ENCODE measurements at places on chromosomes 1 and 21.

GRCh38 chr1:60563777-60564535 is 490.4 kb upstream of the C1orf87 start:
- DNase-seq, result no peak

DNA sequence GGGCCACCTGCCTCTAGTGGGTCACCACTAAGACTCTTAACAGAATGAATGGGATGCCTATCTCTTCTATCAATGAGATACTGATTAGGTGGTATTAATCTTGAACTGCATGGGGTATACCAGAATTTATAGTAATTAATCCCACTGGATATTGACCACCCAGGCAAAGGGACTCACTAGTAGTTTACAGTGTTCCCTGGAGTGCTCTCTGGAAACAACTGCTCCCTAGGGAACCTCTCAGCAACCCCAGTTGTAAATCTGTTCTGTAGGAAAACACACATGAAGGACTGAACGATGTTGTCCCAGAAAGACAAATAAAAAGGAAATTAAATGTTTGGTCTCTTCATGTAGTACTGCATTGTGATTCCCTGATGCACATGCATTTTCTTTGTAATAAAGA is 430.5 kb downstream of the HLX start:
- no peak for DNase-seq

- DNase-seq, result no peak
Observed at GRCh38 chr1:61213245-61214011, 131.1 kb downstream of the NFIA start.

- DNase-seq, result no peak
Observed at GRCh38 chr1:85894651-85895050, 186.4 kb upstream of the ZNHIT6 start.

- DNase-seq, result no peak
Observed at GRCh38 chr1:191984856-191985255, 173.4 kb upstream of the RGS18 start.

DNA sequence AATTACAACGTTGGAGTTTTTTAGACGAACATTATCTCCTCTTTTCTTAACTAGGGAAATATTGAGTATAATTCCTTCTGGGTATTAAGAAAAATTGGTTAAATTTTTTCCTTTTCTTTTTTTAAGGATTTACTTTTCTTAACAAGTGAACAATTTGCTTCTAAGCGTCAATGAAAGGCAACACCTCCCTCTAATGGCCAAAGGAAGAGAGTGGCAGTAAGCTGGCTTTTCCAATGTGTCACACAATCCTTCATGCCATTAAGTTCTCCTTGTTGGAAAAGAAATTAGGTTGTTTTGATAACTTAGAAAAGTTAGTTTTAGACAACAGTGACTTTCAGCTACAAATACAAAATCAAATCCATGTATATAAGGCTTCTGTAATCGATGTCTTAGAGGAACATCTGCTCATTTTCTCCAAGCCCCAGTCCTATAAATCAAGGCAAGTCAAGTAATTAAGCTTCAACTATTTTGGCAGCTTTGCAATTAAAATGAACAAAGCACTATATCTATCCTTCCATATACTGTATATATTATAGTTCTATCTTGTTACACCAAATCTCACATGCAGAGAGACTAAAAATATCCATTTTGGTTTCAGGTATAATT is 62.8 kb downstream of the EDEM3 start:
- no peak for DNase-seq

GRCh38 chr1:14363707-14364413 is 234.6 kb upstream of the KAZN start:
- no peak for DNase-seq

DNA sequence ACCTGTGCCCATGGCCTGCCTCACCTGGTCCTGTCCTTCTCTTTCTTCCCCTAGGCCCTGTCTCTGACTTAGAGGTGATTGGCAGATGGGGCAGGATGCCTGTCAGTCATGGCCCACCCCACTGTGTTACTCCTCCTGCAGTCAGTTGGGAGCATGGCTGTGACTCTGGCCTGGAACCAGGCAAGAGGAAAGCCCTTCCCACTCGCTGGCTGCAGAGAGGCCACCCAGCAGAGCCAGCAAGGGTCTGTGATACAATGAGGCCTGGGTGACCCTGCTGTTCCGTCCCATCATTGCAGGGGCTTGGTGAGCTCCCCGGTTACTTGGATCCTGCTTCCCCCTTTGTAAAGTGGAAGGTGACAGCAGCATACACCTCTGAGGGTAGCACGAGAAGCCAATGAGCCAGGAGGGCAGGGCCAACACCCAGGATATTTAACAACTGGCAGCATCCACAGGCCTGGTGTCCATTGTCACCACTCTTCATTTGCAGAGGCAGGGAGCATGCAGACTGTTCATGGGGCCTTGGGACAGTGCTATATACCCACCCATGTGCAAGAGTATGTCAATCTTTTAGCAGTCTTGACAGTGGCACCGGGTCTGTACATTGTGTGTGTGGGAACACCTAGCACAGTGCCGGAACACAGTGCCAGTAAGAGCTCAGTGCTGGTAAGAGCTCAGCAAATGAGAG is 191.0 kb upstream of the C1orf174 start:
- DNase-seq, result no peak

DNA sequence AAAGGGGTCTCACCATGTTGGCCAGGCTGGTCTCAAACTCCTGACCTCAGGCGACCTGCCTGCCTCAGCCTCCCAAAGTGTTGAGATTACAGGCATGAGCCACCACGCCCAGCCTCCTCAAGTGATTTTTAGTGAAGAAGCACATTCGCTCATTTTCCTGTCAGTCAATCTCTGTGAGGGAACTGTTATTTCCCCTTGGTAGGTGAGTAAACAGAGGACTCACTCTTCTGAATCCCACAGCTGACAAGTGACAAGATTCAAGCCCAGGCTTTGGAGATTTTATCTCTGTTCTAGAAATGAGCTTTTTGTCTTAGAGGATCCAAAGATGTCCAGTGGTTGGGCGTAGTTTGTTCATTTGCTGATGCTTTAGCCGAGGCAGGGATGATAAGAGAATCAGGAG is 43.9 kb upstream of the TACSTD2 start:
- no peak for DNase-seq

GRCh38 chr1:213429642-213430041 is 378.6 kb downstream of the RPS6KC1 start:
- DNase-seq, result no peak

- DNase-seq, result no peak
Observed at GRCh38 chr1:165047994-165048393, 308.5 kb downstream of the LMX1A start.

DNA sequence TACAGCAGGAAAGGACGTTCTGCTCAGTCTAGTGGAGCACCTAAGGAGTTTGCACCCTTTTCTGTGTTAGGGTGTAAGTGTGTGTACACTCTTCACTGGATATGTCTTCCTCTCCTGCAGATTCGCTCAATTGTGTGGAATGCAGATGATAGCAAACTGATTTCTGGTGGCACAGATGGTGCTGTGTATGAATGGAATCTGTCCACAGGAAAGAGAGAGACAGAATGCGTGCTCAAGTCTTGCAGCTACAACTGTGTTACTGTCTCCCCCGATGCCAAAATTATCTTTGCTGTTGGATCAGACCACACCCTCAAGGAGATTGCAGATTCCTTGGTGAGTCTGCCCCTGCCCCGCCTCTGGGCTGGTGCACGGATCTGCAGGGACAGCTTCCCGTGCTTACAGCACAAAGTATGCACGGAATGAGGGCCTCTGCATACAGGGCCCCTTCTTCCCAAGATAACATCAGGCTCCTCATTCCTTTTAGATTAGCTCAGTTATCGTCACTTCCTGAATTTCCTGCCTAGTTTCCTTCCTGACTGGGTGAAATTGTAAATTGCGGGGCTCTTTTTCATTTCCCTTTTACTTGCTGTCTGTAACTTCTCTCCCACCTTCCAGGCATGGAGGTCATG is 34.6 kb downstream of the CFAP57 start:
- DNase-seq, result no peak

DNA sequence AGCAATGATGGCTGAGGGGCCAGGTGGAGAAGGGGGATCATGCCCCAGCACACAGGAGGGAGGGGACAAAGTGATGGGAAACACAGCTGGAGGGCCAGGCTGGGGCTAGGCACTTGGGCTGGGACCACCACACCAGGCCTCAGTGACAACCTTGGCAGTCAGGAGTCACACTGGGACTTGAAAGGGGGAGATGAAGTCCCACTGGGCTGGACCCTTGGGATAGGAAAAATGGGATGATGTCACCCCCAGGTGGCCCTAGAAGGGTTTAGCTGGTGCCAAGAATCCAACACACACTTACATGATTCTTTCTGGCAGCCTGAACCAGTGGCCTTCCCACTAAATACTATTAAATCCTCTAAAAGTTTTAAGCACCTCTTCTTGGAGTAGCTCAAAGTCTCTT is 17.1 kb downstream of the ZBTB17 start:
- DNase-seq, result no peak

DNA sequence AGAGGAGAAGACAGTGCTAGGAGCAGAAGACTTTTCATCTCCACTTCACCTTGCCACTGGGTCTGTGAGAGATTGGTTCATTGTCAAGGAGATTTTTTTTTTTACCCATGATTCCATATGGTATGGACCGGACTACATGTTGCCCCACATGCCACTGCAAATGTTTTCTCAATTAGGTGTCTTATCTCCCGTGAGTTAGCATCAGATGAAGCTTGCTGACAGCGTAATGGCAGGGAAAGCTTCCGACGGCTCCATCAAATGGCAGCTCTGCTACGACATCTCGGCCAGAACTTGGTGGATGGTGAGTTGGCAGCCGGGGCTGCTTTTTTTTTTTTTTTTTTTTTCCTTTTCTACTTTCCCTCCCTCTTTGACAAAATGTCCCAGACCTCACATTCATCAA is 217.2 kb upstream of the NFIA start:
- DNase-seq, result no peak

GRCh38 chr1:162475539-162476185 is 22.0 kb upstream of the UHMK1 start:
- DNase-seq, result no peak

DNA sequence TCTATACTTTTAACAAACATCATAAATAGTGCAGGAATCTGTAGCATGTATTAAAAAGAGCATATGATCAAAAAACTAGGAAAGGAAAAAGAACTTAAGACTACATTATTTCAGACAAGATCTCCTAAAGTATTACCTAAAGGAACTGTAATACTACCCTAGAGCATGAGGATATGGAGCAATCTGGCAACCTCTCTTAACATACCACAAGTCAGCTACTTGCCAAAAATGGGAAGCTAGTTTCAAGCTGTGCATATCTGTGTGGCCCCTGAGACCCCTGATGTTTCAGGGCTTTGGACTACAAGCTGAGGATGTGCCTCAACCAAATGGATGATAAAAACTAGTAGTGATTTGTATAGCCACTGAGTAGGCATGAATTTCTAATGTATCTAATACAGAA is 525.6 kb downstream of the PTBP2 start:
- DNase-seq, result no peak

- no peak for DNase-seq
Observed at GRCh38 chr1:212589446-212589845, 19.1 kb upstream of the ATF3 start.

DNA sequence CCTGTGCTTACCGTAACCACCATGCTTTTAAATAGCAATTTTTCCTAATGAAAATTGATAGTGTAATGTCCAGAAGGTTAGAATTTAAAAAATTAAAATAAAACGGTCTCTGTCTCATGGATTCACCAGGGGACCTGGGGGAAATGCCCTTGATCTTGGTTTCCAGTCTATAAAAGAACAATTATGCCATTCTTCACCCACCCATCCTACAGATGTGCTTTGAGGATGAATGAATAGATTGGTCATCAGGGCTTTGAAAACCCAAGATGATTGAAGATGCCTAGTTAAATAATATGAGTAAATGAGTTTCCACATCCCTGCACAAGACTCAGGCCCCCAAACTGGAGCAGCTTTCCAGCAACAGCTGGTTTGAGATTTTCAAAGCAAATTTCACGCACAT is 38.7 kb downstream of the CNN3 start:
- no peak for DNase-seq

GRCh38 chr1:164240081-164240480 is 318.9 kb upstream of the PBX1 start:
- DNase-seq, result no peak

- peak; percentile 63 for DNase-seq
Observed at GRCh38 chr1:211382714-211383480, 56.3 kb downstream of the TRAF5 start.

DNA sequence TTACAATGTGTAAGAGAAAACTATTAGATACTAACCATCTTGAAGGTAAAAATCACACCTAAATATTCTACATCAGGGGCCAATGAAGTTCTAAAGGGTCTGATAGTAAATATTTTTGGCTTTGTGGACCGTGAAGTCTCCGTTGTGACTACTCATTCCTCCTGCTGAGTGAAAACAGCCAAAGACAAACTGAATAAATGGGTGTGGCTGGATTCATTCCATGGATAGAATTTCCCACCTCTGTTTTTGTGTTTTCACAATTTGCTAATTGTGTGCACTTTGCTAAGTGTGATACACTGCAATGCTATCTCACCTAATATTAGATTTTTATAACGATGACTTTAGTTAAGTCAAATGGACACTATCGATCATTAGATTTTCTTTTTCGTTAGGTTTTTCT is 1474.0 kb downstream of the PLA2G4A start:
- no peak for DNase-seq

DNA sequence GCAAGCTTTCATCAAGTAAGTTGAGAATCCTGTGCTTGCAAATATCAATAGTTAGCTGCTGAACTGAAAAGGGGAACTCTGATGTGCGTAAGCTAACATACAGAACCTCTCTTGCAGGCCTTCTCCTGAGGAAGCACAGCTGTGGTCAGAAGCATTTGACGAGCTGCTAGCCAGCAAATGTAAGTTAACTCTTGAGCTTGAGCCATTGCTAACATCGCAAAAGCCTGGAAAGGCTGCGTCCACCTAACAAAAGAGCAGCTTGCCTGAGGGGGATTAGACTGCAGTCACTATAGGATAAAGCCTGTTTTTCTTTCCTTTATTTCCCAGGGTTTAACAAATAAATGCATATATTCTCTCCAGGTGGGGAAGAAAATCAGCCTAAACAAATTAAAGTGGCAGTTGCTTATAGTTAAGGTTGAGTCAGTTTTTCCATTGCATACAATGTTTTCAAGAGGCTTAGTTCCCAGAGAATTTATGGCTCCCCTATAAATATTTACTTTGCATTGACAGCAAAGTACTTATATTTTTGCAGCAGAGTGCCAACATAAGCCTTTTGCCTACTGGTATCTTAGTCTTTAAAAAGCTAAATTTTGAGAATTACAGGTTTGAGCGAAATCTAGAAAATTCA is 1.5 kb downstream of the RGS2 start:
- no peak for DNase-seq

DNA sequence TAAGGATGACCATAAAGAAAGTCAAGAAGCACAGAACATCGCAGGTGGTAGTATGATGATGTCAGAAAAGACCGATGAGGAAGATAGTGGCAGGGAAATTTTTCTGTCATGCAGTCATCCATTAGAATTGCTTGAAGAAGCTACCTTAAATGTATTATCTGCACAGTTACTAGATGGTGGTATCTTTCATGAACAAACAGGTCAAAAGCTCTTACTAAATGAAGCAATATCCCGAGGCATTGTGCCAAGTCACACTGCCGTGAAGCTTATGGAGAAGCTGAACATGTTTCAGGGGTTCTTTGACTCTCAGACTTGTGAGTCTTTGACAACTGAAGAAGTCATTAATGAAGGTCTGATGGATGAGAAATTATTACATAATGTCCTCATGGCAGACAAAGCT is 128.8 kb downstream of the MACF1 start:
- no peak for DNase-seq

GRCh38 chr1:15224259-15224869 is 22.7 kb upstream of the FHAD1 start:
- no peak for DNase-seq
